ENCODE measurements at places on chromosomes 3 and 15. TPM values are rescaled to one million over a fixed set of nuclear protein-coding genes. Genes with fewer than 3 reads are reported as not detected.

TRIM59 gene
- total RNA-seq, result 15.2 TPM

CPNE9 gene
- not detected for total RNA-seq

TGM4 gene
- not detected for total RNA-seq

MAP1A gene
- total RNA-seq, result 70.4 TPM

All from fibroblast of lung (primary cell).